Pons (tissue), 1 donor: ENCODE measurements at places on chromosomes 7 and 10.

DNA sequence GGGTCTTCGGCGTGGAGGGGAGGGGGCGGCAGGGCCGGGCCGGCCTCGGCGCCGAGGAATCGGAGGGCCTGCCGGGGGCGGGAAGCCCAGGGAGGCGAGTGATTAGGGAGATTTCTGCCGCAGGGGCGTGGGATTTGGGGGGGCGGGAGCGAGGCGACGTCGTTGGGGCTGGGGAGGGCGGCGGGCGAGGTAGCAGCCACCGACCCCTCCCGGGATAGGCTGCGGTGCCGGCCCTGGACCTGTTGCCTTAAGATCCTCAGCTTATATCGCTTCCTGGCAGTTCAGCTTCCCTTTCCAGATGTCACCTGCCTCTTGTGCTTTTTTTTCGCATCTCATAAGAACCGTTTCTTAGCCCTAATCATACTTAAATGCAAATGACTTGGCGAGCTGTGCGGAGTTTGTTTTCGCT is 655 bp downstream of the LMTK2 start:
- no peak for DNase-seq

GRCh38 chr7:152108359-152108758 is 82.9 kb downstream of the GALNT11 start:
- no peak for DNase-seq

DNA sequence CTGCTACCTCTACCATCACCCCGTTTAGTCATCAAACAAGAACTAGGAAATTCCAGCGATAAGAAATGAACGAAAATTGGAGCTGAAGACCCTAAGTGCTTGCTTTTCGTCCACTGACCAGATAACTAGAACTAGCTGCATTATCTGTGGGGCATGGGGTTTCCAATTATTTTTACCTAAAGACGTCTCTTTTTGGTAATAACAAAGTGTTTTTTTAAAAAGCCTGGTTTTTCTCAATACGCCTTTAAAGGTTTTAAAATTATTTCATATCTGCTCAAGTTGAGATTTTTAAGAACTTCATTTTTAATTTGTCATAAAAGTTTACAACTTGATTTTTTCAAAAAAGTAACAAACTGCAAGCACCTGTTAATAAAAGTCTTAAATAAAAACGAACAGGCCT is 104.2 kb downstream of the GALNT11 start:
- DNase-seq = no peak

DNA sequence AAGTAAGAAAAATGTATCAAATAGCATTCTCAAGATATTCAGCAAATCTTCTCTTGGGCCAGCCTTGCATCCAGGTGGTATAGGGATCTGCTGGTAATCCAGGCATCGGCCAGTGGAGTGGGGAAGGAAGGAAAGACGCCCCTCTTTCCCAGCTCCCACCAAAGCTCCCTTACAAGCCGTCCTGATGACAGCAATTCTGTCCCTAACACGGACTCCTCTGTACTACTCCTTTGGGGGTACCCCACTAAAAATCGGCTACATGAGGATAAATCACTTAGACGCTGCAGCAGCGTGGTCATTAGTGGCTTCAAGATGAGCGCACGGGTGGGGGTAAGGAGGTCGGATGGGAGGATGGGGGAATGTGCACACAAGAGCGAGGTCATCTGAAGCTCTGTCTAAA is 24.7 kb upstream of the NUB1 start:
- no peak for DNase-seq

DNA sequence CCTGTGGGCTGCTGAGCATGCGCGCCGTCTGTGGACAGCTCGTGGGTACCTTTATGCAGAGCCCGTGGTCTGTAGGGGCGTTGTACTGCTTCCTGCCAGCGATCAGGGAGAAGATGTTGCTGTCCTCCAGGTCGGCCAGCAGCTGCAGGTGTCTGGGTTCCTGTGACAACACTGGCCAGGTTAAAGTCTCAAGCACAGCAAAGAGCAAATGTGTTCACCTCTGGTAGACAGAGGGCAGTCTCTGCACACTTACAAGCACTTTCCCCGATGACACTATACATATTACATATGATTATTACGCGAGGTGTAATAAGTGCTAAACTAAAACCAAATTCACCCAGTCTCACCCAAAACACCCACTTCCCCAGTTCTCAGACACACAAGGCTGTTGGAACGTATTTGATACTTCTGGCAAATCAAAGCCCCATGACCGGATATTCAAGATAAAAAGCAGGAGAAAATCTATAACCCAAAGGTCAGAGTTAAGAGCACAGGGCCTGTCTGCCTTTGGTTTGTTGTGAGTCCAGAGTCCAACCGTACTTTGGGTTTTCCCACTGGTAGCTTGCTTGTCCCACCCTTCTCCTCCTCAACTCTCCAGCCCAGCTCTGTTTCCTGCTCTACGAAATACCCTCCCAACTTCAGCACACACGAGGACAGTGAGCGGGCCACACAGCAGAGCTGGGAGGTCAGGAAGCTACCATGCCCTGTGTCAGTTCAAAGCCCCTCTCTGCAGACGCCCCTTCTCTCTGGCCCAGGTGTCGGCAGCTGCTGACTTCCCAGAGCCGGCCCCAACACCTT is 49.7 kb upstream of the DDC start:
- DNase-seq = no peak

DNA sequence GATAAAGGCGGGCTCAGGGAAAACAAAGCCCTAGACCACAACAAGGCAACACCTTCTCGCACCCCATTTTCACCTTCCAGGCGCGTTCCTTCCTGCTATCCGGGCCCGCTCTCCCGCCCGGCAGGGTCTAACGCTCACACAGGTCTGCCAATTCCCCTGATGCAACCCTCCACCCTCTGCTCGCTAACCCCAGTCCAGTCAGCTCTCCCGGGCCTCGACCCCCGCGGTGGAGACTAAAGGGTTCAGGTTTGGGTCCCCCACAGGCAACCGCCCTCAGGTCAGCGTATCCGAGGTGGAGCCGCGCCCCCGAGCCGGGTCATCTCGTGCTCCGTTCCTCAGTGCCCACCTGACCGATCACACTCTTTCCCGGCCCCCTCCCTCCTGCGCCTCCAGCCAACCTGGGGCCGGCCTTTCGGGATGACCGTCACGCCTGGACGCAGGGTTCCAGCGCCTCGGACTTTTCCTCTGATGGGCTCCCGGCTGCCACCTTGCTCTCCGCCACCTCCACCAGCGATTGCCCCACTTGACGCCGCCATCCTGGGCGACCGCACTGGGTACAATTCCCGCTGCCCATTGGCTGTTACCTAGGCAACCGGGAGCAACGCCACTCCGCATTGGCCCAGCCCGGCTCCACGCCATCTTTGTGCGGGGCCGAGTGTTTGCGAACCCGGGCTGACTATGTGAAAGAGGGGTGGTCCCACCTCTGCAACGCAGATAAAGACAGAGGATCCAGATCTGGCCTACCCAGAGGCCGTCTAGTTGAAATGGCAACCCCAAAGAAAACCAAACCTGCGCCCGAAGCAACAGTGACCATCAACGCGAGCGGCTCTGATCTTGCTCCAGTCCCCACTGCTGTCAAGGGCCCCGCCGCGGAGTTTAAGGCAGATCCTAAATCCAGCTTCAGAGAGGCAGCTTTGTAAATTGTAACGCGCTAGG is at the start of gene MORN4:
Gene MORN4 (minus strand): TSS at position 552 of the 936 bp plus-strand sequence. CDS start 13,847 bp downstream, outside the sequence.
- DNase-seq = peak; percentile 86

GRCh38 chr7:78473571-78474301 is 675.2 kb downstream of the PHTF2 start:
- no peak for DNase-seq

- DNase-seq = peak; percentile 16
Measured at GRCh38 chr10:7406712-7407333, 4.0 kb downstream of the SFMBT2 start.

- no peak for DNase-seq
Measured at GRCh38 chr7:123987445-123987844, 45.4 kb downstream of the TMEM229A start.

DNA sequence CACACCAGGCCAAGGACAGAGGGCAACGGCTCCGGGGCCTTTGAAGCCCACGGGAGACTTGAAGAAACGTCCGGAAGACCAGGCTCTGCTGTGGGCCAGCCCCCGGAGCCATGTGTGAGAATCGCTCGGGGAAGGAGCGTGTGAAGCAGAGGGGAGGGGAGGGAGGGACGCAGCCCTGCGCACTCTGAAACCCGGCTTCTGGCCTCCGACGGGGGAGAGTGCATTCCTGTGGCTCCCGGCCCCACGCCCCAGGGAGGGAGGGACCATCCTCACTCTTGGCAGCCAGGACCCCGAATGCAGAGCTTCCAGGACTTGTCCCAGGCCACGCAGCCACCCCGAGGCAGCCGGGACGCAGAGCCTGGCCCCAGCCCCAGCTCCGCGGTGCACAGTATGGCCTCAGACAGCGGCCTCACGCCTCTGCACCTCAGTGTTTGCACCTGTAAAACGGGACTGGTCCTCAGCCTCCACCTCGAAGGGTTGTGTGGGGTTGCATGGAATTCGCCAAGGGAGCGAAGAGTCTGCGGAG is 67.4 kb downstream of the PDGFA start:
- DNase-seq = no peak

- no peak for DNase-seq
Measured at GRCh38 chr10:122696687-122697086, 3.0 kb downstream of the C10orf120 start.

DNA sequence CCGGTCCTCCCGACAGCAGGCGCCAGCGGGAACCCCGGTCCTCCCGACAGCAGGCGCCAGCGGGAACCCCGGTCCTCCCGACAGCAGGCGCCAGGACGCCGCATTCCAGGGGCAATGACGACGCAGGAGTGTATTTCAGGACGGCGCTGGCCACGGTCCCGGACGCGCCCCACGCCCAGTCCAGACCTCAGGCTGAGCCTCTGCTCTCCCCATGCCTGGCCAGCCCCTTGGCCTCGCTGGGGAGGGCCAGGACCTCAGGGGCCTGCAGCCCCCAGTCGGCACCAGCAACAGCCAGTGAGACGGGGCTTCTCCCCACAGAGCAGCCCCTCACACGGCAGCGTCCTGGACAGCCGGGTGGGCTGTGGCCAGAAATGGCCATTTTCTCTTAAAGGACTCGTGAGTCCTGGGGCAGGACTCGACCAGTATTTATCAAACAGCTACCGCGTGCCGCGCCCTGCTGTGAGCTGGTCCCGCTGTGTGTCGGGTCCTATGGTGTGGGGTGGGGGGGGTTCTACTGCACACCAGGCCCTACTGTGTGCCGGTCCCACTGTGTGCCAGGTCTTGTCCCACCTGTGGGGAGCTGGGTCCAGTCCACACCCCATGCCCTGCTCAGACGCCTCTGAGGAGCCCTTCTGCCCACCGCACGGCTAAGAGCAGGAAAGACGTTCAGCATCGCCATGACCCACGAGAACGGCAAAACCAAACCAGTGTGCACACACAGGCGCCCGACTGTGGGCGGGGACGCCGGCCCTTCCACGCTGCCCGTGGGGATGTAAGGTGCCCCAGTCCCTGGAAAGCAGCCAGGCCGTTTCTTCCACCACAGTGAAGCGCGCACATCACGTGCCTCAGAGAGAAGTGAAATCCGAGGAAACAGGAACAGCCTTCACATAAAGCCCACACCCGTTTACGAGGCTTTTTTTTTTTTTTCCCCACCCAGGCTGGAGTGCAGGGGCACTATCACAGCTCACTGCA is 33.3 kb downstream of the GET4 start:
- DNase-seq = peak; percentile 75

DNA sequence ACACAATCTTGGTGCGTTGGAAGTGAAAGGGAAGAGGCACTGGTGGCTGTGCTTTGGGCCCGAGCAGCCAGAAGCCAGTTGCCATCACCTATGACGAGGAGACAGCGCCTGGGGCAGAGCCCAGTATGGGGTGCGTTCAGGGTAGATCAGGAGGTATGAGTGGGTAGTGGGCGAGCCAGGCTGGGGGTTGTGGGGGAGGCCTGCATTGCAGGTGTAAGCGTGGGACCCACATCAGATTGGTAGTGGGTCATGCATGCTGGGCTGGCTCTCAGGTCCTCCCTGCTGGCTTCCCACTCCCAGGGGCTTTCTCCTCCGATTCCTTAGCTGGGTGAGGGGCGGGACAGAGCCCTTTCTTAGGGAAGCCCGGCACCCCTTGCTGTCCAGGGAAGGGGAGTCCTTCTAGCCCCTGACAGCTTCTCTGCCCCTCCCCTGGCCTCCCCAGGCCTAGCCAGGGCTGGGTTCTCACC is 445 bp upstream of the PVRIG start:
- DNase-seq = no peak

GRCh38 chr10:61758433-61758832 is 95.7 kb downstream of the CABCOCO1 start:
- no peak for DNase-seq
